Stimulated activated CD4-positive, alpha-beta T cell treated with anti-CD3 and anti-CD28 coated beads, Interleukin-1b, Interleukin-23, amount 100 ng/mL, for 48 hours (primary cell): ENCODE measurements at places on chromosomes 3 and 15.
A peak's percentile ranks its signal among the peaks of the same experiment; 100 is the strongest.

DNA sequence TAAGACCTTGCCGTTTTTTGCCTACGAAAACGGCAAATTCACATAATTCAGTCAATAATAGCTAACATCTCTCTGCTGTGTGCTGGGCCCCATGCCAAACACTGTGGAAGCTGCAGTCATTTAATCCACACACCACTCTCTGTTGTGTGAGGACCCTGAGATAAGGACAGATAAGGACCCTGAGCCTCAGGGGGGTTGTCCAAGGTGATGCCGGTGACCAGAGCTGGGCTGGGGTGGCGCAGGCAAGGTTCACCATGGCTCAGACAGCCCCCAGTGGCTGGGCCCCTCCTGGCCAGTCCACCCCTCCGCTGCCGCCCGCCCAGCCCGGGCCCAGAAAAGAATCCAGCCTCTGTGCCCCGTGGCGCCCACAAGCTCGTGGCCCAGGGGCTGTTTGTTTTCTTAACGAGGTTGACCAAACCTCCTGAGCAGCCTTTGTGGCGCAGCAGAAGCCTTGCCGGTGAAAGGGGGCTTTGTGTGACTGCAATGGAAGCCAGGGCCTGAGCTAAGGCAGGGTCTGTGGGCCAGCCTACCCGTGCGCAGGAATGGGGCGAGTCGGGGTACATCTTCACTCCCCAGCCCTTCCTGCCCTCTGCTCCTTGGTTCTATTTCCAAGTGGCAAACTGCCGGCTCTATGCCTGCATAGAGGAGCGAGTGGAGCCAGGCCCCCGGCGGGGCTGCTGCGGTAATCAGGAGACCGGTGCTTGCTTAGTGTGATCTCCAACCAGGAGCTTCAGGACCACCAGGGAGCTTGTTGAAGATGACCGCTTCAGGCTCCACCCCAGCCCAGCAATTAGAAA lies 4.4 kb upstream of the SNX22 start:
- DNase-seq, result no peak

GRCh38 chr3:36729204-36730056 lies 34.9 kb downstream of the DCLK3 start:
- DNase-seq, result no peak

DNA sequence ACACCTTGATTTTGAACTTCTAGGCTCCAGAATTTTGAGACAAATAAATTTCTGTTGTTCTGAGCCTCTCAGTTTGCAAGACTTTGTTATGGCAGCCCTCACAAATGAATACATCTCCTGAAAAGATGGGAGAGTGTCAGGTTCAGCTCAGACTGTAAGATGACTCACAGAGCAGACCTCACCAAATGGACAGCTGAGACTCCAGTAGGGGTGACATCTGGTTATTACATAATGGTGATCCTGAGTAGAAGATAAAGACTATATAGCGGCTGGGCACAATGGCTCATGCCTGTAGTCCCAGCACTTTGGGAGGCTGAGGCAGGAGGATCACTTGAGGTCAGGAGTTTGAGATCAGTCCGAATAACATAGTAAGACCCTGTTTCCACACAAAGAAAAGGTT lies 26.2 kb upstream of the MTMR14 start:
- no peak for DNase-seq

DNA sequence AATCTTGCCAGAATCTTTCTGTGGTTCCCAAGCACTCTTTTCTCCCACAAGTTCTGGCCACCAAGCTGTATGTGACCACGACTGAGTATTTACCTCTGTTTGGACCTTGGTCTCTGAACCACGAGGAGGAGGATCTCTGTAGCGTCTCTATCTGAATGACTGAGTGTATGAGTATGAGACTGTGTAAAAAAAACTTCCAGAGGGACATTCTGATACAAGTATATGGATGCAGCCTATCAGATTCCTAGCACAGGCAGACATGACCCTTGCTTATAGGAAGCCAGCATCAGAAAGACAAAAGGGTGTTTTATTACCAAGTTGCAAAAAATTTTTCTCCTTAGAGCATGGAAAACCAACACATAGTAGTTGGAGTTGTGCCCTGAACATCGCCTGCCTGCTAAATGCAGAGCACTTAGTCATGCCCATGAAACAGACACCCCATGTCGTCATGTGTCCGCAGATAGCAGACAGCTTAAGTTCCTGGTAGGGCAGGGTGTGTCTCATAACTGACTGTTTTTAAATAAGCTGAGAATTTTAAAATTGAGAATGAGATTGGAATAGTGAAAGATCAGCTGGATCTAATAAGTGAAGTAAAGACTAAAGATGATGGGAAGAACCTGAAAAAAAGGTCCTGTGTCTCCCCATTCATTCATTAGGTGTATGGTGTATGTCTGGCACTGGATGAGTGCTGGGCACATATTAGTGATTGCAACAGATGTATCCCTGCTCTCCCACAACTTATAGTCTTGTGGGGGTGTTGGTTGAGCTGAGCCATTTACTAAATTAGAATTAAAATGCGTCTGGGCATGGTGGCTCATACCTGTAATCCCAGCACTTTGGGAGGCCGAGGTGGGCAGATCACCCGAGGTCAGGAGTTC lies 30.9 kb downstream of the DAG1 start:
- DNase-seq, result no peak

DNA sequence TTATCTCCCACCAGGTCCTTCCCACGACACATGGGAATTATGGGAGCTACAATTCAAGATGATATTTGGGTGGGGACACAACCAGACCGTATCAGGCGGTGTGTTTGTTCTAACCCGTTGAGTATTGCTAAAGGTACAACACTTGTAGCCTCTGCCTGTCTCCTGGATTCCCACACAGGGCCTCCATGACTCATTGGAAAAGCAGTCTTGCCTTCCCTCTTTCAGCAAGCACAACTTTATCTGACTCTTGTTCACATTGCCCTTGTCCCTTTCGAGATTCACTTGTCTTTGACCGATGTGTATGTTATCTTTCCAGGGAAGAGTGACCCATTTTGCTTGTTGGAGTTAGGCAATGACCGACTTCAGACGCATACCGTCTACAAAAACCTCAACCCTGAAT lies 152.3 kb downstream of the MCTP2 start:
- no peak for DNase-seq

GRCh38 chr15:74383695-74384565 lies 16.5 kb upstream of the CYP11A1 start:
- DNase-seq, result peak; percentile 81

DNA sequence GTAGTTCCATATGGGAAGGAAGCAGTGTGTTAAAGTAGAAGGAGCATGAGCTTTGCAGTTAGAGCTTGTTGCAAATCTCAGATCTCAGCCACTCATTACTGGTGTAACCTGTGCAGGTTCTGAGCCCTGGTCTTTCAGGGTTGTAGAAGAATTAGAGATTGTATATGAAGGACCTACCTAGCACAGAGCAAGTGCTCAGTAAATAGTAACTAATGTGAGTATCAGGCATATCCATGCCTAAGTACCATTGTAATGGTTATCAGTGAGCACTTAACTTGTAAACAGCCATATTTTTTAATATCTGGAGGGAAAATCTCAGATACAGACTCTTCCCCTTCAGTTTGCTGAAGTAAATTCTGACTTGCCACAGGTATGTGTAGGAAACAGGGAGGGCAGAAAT lies 59.3 kb downstream of the MAP6D1 start:
- DNase-seq, result no peak

- no peak for DNase-seq
These were observed 529.0 kb upstream of the NECTIN3 start for GRCh38 chr3:110542552-110543150.

DNA sequence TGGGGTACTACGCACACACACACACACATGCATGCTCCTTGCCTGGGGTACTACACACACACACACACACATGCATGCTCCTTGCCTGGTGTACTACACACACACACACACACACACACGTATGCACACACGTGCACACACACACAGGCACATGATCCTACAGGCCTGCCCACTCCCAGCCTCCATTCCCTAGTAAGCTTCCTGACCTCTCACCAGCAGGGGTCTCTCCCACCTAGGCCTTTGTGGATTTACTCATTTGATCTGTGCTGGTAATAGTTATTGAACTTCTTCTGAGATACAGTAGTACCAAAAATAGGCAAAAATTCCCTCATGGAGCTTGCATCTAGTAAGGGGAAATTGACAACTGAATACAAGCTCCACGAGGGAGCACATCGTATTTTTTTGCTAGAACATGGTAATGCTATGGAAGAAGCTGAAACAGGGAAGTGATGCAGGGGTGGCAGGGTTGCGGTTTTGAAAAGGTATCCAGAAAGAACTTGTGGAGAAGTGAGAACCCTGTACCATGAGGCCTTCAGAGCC lies 19.1 kb downstream of the TTC21A start:
- no peak for DNase-seq

DNA sequence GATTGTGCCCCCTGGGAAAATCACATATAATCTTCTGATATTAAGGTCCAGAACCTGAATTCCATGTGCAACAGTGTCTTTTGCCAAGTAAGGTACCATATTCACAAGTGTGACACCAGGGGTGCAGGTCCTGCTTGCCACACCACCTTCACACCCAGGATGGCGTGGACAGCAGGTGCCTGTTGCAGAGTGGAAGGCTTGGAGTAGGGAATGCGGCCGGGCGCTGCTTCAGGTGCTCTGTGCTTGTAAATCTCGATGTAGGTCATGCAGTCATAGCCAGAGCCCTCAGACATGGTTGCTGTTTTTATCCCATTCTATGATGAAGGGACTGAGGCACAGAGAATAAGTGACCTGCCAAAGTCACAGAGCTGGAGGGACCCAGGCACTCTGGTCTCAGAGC lies 34.5 kb upstream of the GABRG3 start:
- no peak for DNase-seq

DNA sequence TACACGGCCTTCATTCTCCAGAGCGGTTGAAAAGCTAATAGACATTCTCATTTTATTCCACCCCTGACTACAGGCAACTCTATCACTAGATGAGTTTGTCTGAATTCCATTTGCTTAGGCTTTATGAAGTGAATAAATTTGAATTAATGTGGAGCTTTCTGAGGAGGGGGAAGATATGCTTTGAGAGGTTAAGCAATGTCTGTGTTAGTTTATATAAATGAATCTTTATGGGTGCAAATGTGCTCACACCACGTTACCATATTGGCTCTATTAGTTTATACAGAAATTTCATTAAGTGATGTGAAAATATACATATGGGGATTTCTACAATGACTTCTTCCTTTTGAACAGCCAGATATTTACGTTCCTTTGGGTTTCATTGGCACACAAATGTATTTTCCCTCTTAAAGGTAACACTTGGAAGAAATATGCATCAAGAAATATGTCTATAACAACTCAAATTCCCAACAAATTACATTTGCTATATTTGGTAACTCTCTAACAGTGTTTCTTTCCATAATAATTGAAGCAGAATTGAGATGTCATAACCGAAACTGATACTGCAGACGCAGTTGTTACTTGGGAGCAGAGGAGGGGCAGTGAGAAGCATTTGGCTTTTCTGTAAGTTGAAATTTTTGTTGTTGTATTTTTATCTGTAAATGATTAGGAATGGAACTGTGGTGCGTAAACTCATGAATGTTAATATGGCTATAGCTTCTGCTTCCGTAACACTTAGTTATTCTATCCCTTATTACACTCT lies 359.4 kb downstream of the CACNA2D3 start:
- DNase-seq, result no peak

DNA sequence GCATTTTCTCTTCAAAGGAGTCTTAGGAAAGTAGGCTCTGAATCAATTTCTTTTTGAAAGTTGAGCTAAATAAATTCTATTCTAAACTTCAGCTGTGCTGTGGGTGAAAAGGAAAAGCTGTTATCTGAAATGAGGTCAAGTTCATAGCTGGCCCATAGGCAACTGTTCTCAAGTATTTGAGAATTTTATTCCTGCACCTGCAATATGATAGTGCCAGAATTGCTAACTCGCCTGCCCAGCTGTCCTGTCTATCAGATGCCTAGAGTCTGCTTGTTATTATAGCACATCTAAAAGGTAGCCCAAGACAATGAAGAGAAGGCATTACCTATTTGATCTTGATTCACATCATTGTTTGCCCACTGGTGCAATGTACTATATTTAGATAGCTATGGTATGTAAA lies 798.7 kb downstream of the DIPK2A start:
- DNase-seq, result no peak

- no peak for DNase-seq
These were observed 5.2 kb downstream of the LCMT2 start for GRCh38 chr15:43325039-43325684.

- no peak for DNase-seq
These were observed 64.8 kb upstream of the LMCD1 start for GRCh38 chr3:8436661-8437287.

- no peak for DNase-seq
These were observed 664 bp downstream of the PPCDC start for GRCh38 chr15:75023872-75024636.

GRCh38 chr3:170448584-170448983 lies 29.9 kb downstream of the CLDN11 start:
- DNase-seq, result no peak

DNA sequence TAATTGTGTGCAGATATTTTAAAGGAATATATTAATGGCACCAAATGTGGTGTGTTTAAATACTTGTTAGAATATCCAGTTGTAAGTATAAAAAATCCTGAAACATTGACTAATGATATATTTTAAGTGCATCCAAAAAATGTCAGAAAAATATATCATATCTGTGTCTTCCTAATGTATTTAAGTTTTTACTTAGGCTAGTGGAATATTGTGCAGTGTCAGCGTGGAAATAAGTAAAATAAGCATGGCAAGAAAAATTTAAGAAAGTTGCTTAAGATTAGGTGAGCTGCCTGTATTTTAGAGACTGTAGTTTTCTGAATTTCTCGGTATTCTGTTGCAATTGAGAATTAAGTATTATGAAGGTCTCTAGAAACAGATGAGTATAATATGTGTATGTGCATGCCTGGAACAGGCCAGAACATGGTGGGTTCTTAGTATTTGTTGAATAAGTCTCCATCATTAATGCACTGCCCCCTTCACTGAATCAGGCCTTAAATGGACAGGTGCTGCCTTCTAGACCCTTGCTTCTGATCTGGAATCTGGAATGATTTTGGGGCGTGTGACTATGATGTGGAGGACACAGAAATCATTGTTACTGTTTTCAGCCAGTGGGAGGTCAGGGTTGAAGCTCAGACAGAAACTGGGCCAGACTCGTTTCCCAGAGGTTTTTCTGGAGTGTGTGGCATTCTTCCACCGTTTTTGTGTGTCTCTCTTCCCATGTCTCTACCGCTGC lies 86.1 kb downstream of the TRAK1 start:
- no peak for DNase-seq

GRCh38 chr3:159904455-159904854 lies 84.2 kb upstream of the IL12A start:
- DNase-seq, result no peak

GRCh38 chr15:57323806-57324589 lies 52.3 kb upstream of the CGNL1 start:
- peak; percentile 14 for DNase-seq

- peak; percentile 59 for DNase-seq
These were observed 755 bp downstream of the PDE8A start for GRCh38 chr15:84982301-84982920.
